ENCODE measurements at places on chromosomes 11 and 22. TPM values are rescaled to one million over a fixed set of nuclear protein-coding genes. Genes with fewer than 3 reads are reported as not detected.

DNAJB7 gene
- not detected for total RNA-seq

GRCh38 chr11:83292709-83293456 lies 6.7 kb upstream of the CCDC90B start:
- no peak for DNase-seq
- H3K36me3 ChIP-seq = no peaks in the 10 kb centered on the region
- no peaks in the 10 kb centered on the region for H3K27me3 ChIP-seq
- H3K4me3 ChIP-seq = no peak overlapping the region
- peaks cover 4% of the 10 kb centered on the region for H3K4me1 ChIP-seq

DNA sequence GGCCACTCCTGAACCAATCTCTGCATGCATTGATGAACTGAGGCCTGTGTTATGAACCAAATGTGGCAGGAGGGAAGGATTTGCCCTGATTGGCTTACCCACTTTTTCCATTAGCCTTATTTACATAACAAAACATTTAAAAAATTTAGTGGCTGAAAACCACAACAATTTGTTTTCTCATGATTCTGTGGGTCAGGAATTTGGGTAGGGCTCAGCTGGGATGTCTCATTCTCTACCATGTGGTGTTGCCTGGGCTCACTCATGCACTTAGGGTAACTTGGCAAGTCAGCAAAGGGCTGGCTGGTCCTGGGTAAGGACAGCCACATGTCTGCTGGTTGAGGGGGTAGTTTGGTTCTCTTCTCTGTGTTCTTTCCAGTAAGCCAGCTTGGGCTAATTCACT lies 35.1 kb upstream of the CYP2R1 start:
- H3K27ac ChIP-seq = no peak overlapping the region
- no peak for DNase-seq
- H3K4me3 ChIP-seq = no peak overlapping the region
- no peaks in the 10 kb centered on the region for H3K27me3 ChIP-seq

- no peaks in the 10 kb centered on the region for H3K27me3 ChIP-seq
- H3K27ac ChIP-seq = no peak overlapping the region
- H3K36me3 ChIP-seq = peaks cover 43% of the 10 kb centered on the region
- DNase-seq = no peak
These were observed 76.2 kb upstream of the GDPD4 start for GRCh38 chr11:77377734-77378133.

- peak overlapping the region; percentile 73 for H3K4me3 ChIP-seq
- DNase-seq = no peak
- peaks cover 36% of the 10 kb centered on the region for H3K36me3 ChIP-seq
- H3K4me1 ChIP-seq = peaks cover 56% of the 10 kb centered on the region
- no peaks in the 10 kb centered on the region for H3K27me3 ChIP-seq
These were observed 1.7 kb downstream of the AP5B1 start for GRCh38 chr11:65778901-65779668.

- peaks cover 21% of the 10 kb centered on the region for H3K36me3 ChIP-seq
- H3K4me1 ChIP-seq = peaks cover 9% of the 10 kb centered on the region
- no peak for DNase-seq
- no peak overlapping the region for H3K4me3 ChIP-seq
- no peaks in the 10 kb centered on the region for H3K27me3 ChIP-seq
- H3K27ac ChIP-seq = no peak overlapping the region
These were observed 15.4 kb upstream of the TUBA8 start for GRCh38 chr22:18095101-18095805.

DNA sequence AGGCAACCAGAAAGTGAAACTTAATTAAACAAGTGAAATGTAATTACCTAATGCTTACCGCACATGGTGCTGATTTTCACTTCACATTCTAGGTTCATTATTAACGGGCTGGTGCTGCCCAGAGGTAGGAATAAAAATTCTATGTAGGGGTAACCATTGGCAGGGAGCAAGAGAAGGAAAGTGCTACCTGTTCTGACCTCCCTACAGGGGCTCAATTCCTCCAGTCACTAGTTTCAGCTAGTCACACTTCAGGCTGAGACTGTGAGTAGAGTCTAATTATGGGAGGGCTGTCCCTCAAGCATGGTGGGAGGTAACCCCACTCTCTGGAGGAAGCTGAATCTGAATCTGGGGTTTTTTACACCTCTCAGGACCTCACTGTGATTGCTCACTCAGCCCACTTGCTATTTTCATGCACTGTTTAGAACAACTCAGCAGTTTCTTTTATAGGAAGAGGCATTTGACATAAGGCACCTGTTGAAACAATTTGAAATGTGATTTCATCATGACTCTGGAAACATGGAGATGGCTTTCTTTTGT lies 75.4 kb downstream of the MAML2 start:
- H3K4me1 ChIP-seq = peaks cover 43% of the 10 kb centered on the region
- H3K36me3 ChIP-seq = no peaks in the 10 kb centered on the region
- H3K27ac ChIP-seq = peak overlapping the region; percentile 59
- H3K27me3 ChIP-seq = no peaks in the 10 kb centered on the region

DNA sequence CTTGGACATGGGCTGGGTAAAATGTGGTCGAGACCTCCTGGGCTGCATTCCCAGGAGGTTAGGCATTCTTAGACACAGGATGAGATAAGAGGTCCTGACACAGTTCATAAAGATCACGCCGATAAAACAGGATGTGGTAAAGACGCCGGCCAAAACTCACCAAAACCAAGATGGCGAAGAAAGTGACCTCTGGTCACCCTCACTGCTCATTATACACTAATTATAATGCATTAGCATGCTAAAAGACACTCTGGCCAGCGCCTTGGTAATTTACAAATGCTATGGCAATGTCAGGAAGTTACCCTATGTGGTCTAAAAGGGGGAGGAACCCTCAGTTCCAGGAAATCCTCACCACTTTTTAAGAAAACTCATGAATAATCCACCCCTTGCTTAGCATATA lies 983.3 kb downstream of the OPCML start:
- no peaks in the 10 kb centered on the region for H3K27me3 ChIP-seq
- no peak for DNase-seq
- H3K27ac ChIP-seq = no peak overlapping the region
- H3K4me1 ChIP-seq = no peaks in the 10 kb centered on the region
- no peak overlapping the region for H3K4me3 ChIP-seq

- H3K27me3 ChIP-seq = no peaks in the 10 kb centered on the region
- no peak overlapping the region for H3K4me3 ChIP-seq
- DNase-seq = no peak
- H3K4me1 ChIP-seq = no peaks in the 10 kb centered on the region
- no peak overlapping the region for H3K27ac ChIP-seq
These were observed 12.4 kb upstream of the BRSK2 start for GRCh38 chr11:1377231-1377780.

GRCh38 chr22:19880786-19881569 lies 26.3 kb upstream of the GNB1L start:
- peaks cover 18% of the 10 kb centered on the region for H3K36me3 ChIP-seq
- H3K4me3 ChIP-seq = no peak overlapping the region
- peak; percentile 72 for DNase-seq
- no peaks in the 10 kb centered on the region for H3K27me3 ChIP-seq

DNA sequence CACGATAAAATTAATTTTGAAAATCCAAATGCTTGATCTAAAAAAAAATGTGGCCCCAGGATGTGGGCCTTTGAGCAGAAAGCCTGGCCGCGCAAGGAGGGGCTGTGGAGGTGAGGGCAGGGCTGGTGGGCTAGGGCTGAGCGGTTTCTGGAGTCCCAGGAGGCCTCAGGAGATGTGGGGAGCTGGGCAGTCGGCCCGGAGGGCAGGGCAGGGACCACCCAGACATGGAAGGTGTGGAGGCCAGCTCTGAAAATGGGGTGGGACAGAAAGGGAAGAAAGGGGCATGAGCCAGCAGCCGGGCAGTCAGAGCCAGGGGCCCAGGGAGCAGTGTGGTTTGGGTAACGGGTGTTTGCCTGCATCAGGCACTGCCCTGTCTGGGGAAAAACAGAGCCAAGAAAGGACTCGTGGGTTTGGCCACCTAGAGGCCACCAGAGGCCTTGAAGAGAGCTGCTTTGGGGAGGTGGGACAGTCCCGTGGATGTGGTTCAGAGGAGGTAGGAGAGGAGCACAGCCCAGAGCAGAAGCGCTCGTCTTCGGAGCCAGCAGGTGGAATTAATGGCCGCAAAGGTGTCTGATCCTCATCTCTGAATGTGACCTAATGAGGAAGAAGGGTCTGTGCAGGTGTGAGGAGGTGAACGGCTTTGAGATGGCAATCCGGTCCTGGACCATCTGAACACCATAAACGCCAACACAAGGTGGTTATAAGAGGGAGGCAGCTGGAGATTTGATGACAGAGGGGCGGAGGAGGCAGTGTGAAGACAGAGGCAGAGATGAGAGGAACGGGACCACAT lies 50.2 kb downstream of the IGF2 start:
- H3K27ac ChIP-seq = no peak overlapping the region
- peak; percentile 11 for DNase-seq
- H3K4me3 ChIP-seq = no peak overlapping the region
- H3K4me1 ChIP-seq = no peaks in the 10 kb centered on the region

GRCh38 chr22:44879301-44879680 lies 126.9 kb downstream of the ARHGAP8 start:
- no peaks in the 10 kb centered on the region for H3K36me3 ChIP-seq
- H3K27me3 ChIP-seq = no peaks in the 10 kb centered on the region
- DNase-seq = no peak
- H3K4me3 ChIP-seq = no peak overlapping the region
- no peaks in the 10 kb centered on the region for H3K4me1 ChIP-seq

DNA sequence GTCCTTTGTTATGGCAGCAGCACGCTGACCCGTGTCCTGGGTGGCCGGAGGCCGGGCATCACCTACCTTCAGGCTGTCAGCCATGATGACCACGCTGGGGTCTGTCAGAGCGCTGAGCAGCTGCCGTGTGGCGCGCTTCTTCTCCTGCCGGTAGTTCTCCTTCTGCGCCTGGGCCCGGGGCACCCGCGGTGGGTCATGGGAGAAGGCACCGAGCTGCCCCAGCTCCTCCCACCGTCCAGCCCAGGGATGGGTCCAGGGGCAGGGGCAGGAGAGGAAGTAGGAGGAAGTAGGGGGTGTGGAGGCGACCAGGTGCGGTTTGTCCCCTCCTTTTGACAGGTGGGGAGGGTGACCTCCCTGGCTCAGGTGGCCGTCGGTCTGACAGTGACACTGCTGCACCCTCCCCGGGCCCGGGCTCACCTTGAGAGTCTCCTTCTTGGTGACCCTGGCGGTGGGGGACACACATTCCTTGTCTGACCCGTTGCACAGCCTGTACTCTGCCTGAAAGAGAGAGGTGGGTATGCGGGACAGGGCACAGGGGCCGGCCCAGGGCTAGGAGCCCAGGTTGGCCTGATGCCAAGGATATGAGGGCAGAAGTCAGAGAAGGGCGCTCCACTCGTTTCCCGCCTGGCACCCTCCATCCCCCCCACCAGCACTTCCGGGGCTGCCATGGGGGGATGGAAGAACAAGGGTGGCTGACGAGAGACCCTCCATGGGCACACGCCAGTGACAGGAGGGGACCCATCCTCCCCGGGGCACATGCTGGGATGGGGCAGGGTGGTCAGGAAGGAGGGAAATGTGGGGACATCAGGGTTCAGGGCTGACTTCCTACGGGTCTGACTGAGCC lies 43.0 kb downstream of the OSBPL5 start:
- DNase-seq = peak; percentile 46
- H3K36me3 ChIP-seq = peaks cover 43% of the 10 kb centered on the region
- no peak overlapping the region for H3K4me3 ChIP-seq
- no peaks in the 10 kb centered on the region for H3K27me3 ChIP-seq
- H3K4me1 ChIP-seq = peaks cover 41% of the 10 kb centered on the region

DNA sequence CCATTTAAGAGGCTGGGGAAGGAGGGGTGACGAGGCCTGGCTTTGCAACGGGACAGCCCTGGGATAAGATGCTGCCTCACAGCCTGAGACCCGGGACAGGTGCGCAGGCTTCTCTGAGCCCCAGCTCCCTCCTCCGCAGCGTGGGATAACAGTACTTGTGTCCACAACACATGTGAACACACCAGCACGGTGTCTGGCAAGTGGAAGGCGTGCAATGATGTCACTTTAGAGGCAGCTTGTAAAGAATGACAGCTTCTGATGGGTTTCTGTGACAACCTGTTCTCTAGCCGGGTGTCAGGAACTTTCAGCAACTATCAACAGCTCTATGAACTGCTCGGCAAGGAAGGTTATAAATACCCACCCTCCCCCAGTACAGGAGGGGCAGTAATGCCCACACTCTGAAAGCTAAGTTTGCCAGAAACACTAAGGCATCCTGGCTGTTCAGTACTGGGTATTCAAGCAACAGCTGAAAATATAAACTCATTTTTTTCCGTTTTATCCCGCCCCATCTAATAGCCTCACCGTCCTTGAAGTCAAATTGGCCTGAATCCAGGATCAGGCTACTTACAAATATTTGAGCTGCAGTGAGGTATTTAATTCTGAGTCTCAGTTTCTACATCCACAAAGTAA lies 59.7 kb downstream of the MYH9 start:
- peaks cover 100% of the 10 kb centered on the region for H3K4me1 ChIP-seq
- H3K27me3 ChIP-seq = no peaks in the 10 kb centered on the region
- peaks cover 88% of the 10 kb centered on the region for H3K36me3 ChIP-seq
- no peak for DNase-seq

CECR2 gene
- 10.9 TPM for total RNA-seq

GRCh38 chr11:103949781-103950180 lies 86.7 kb upstream of the DDI1 start:
- no peak overlapping the region for H3K27ac ChIP-seq
- no peak overlapping the region for H3K4me3 ChIP-seq
- H3K27me3 ChIP-seq = no peaks in the 10 kb centered on the region
- H3K36me3 ChIP-seq = no peaks in the 10 kb centered on the region
- DNase-seq = no peak
- no peaks in the 10 kb centered on the region for H3K4me1 ChIP-seq

SPDYC gene
- total RNA-seq = not detected

GRCh38 chr11:116790167-116791001 lies 1.3 kb downstream of the APOA5 start:
- no peak overlapping the region for H3K4me3 ChIP-seq
- DNase-seq = no peak
- peaks cover 14% of the 10 kb centered on the region for H3K36me3 ChIP-seq

DNA sequence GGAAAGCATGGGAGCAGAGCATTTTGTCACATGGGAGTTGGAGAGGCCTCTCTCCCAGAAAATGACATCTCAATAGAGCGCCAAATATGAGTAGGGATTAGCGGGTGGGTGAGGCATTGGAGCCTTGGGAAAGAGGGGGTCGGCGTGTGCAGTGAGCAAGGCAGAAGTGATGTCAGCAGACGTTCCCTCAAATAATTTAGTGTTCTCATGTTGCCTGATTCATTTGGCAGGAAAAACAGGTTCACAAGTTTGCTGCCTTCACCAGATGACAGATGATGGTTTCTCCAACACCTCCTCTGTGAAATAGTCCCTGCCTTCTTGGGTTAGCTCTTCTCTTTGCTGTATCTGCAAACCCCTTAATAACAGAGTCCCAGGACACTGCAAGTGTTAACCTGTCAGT lies 118.5 kb upstream of the ARHGAP20 start:
- H3K27me3 ChIP-seq = no peaks in the 10 kb centered on the region
- DNase-seq = no peak
- no peak overlapping the region for H3K4me3 ChIP-seq

CNIH2 gene
- 0.89 TPM for total RNA-seq

CDC42EP1 gene
- total RNA-seq = 46.0 TPM

DNA sequence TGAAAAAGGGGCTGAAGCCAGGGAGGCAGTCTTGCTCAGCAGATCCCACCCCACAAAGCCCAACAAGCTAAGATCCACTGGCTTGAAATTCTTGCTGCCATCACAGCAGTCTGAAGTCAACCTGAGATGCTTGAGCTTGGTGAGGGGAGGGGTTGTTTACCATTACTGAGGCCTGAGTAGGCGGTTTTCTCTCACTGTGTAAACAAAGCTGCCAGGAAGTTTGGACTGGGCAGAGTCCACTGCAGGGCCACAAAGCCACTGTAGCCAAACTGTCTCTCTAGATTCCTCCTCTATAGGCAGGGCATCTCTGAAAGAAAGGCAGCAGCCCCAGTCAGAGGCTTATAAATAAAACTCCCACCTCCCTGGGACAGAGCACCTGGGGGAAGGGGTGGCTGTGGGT lies 746.1 kb upstream of the LRRC4C start:
- no peak overlapping the region for H3K4me3 ChIP-seq
- H3K4me1 ChIP-seq = no peaks in the 10 kb centered on the region
- H3K27me3 ChIP-seq = no peaks in the 10 kb centered on the region
- no peak overlapping the region for H3K27ac ChIP-seq
- H3K36me3 ChIP-seq = no peaks in the 10 kb centered on the region
